Endothelial cell of umbilical vein (primary cell): ENCODE measurements at places on chromosomes 16 and 17. TPM values are rescaled to one million over a fixed set of nuclear protein-coding genes. Genes with fewer than 3 reads are reported as not detected.

The PRSS22 gene
- total RNA-seq = not detected in 2 replicates

The ZNHIT3 gene
- total RNA-seq = 31.4 and 34.0 TPM in 2 replicates

The ABCA9 gene
- 2.0 and 2.7 TPM in 2 replicates for total RNA-seq

The KRTAP1-5 gene
- not detected in 2 replicates for total RNA-seq

The CYB5D1 gene
- total RNA-seq = 16.8 and 18.1 TPM in 2 replicates

The FOXF1 gene
- 1.1 and 2.2 TPM in 2 replicates for total RNA-seq

The CMTM4 gene
- 8.5 and 9.0 TPM in 2 replicates for total RNA-seq

The NUDT7 gene
- total RNA-seq = 5.0 and 6.2 TPM in 2 replicates

The KRT14 gene
- total RNA-seq = 0.18 and 0.66 TPM in 2 replicates

The ASIC2 gene
- total RNA-seq = not detected in 2 replicates

The ANKRD40CL gene
- not detected in 2 replicates for total RNA-seq

The PPP1R27 gene
- not detected in 2 replicates for total RNA-seq

The ARHGAP44 gene
- total RNA-seq = 0.42 and 0.55 TPM in 2 replicates

The TMEM235 gene
- 0.38 TPM in 1 of 2 replicates, not detected in the other for total RNA-seq

The SRCIN1 gene
- 0.12 and 0.35 TPM in 2 replicates for total RNA-seq

The MPP2 gene
- 1.2 and 1.6 TPM in 2 replicates for total RNA-seq

The SLC5A11 gene
- total RNA-seq = not detected in 2 replicates

The CYBA gene
- 37.0 and 45.8 TPM in 2 replicates for total RNA-seq

The YPEL2 gene
- total RNA-seq = 59.5 and 66.8 TPM in 2 replicates

The SSH2 gene
- 52.1 and 60.9 TPM in 2 replicates for total RNA-seq

The MYH8 gene
- not detected in 2 replicates for total RNA-seq

The FBXO39 gene
- total RNA-seq = 0.20 and 0.99 TPM in 2 replicates

The TBC1D3G gene
- total RNA-seq = not detected in 2 replicates

The KRT24 gene
- not detected in 2 replicates for total RNA-seq

The NEUROD2 gene
- not detected in 2 replicates for total RNA-seq

The LDHD gene
- total RNA-seq = not detected in 2 replicates

The CCL7 gene
- total RNA-seq = not detected in 2 replicates

The CD300H gene
- total RNA-seq = not detected in 2 replicates

The ZP2 gene
- total RNA-seq = not detected in 2 replicates

The XAF1 gene
- total RNA-seq = 15.0 and 21.5 TPM in 2 replicates

The CLEC18A gene
- total RNA-seq = 0.46 and 0.51 TPM in 2 replicates

The ZSWIM7 gene
- total RNA-seq = 18.0 and 21.9 TPM in 2 replicates

The SUZ12 gene
- 30.8 and 30.9 TPM in 2 replicates for total RNA-seq

The ABCA6 gene
- 16.8 and 30.5 TPM in 2 replicates for total RNA-seq

The CDH15 gene
- total RNA-seq = not detected in 2 replicates

The HIC1 gene
- total RNA-seq = 25.8 and 35.5 TPM in 2 replicates

The UBE2Z gene
- 95.1 and 104 TPM in 2 replicates for total RNA-seq

The PRR15L gene
- total RNA-seq = not detected in 2 replicates

The MYO15A gene
- 0.46 and 0.82 TPM in 2 replicates for total RNA-seq

The CCDC144A gene
- total RNA-seq = 0.27 and 2.9 TPM in 2 replicates

The ADCY7 gene
- 9.3 and 9.7 TPM in 2 replicates for total RNA-seq

The C16orf74 gene
- 30.9 and 38.7 TPM in 2 replicates for total RNA-seq

The C16orf86 gene
- total RNA-seq = 0.62 and 1.2 TPM in 2 replicates

The ASPHD1 gene
- total RNA-seq = 0.88 and 1.2 TPM in 2 replicates

The ZFP3 gene
- total RNA-seq = 1.4 and 1.7 TPM in 2 replicates

The SOX8 gene
- total RNA-seq = 0.42 and 0.53 TPM in 2 replicates

The EXOC3L1 gene
- total RNA-seq = 10.8 and 19.4 TPM in 2 replicates

The GOSR1 gene
- total RNA-seq = 41.0 and 43.8 TPM in 2 replicates

The TEKT1 gene
- total RNA-seq = not detected in 2 replicates
